ENCODE measurements at places on chromosomes 3 and 15.

DNA sequence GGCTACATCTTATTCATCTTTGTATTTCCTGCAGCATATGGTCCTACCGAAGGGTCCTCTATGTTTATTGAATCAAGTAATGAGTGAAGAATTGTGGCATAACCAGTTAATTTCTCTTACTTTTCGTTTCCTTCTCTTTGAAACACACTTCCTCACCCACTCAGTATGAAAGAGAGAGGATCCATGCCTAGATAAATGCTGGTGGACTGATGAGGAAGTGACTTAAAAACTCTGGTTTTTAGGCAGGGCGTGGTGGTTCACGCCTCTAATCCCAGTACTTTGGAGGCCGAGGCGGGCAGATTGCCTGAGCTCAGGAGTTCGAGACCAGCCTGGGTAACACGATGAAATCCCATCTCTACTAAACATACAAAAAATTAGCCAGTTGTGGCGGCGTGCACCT lies 2.2 kb upstream of the MB21D2 start:
- DNase-seq, result no peak

GRCh38 chr3:110686701-110687100 lies 384.9 kb upstream of the NECTIN3 start:
- DNase-seq, result no peak

GRCh38 chr15:100022806-100023205 lies 289.6 kb upstream of the LYSMD4 start:
- DNase-seq, result no peak

GRCh38 chr15:82177291-82178010 lies 85.1 kb downstream of the EFL1 start:
- no peak for DNase-seq

DNA sequence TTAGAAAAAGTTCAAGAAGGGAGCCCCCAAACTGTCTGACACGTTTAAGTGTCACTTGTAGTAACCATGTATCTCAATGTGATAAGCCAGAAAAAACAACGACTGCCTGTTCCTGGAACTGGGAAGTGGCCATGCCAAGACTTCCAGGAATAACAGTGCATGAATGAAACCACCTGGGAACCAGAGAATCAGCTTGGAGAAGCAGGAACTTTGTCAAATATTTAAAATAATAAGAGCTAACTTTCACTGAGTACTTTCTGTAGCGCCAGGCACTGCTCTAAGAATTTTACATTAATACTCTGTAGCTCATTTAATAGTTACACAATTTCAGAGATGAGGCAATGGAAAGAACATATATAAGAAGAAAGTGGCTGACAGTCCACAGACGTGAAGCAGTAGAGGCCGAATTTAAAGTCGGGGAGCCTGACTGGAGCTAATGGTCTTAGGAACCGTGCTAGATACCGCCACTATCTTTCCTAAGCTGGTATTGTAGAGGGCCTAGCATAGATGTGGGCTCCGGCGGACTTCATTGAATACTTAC lies 876 bp downstream of the PLSCR1 start:
- DNase-seq, result no peak

Data from neural crest cell (in vitro differentiated cells).